D721Med (cell line): ENCODE measurements at places on chromosomes 1 and 21.

GRCh38 chr1:101683561-101683960 is 313.2 kb downstream of the OLFM3 start:
- no peak for DNase-seq

- DNase-seq = no peak
Measured at GRCh38 chr1:76006234-76006633, 68.3 kb upstream of the ST6GALNAC3 start.

GRCh38 chr1:222813866-222814535 is 838 bp upstream of the DISP1 start:
- DNase-seq = no peak

GRCh38 chr1:9649769-9650168 is 1.8 kb upstream of the PIK3CD start:
- no peak for DNase-seq

DNA sequence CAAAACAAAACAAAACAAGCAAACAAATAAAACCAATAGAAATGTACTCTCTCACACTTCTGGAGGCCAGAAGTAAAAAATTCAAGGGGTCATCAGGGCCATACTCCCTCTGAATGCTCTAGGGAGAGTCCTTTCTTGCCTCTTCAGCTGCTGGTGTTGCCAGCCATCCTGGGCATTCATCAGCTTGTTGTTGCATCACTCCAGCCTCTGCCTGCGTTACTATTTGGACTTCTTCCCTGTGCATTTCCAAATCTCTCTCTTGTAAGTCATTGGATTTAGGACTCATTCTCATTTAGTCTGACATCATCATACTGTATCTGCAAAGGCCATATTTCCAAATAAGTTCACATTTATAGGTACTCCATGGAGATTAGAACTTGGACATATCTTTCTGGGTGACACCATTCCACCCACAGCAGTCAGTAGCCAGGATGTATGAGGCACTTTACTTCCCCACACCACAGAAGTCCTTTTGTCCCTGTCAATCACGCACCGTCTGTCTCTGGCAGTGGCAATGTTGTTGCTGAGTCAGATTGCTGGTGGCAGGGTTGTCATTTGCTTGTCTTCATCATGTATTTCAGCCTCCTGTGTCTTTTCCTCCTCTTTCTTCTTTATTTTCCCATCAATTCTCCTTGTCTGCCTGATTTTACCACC is 151.0 kb upstream of the KCNJ6 start:
- no peak for DNase-seq

GRCh38 chr1:48109390-48110013 is 112.3 kb upstream of the TRABD2B start:
- no peak for DNase-seq

- no peak for DNase-seq
Measured at GRCh38 chr21:24208562-24209260, 1398.6 kb downstream of the MRPL39 start.

- no peak for DNase-seq
Measured at GRCh38 chr1:118326960-118327629, 142.1 kb upstream of the SPAG17 start.

- DNase-seq = no peak
Measured at GRCh38 chr1:57854436-57854835, 430.6 kb upstream of the DAB1 start.

DNA sequence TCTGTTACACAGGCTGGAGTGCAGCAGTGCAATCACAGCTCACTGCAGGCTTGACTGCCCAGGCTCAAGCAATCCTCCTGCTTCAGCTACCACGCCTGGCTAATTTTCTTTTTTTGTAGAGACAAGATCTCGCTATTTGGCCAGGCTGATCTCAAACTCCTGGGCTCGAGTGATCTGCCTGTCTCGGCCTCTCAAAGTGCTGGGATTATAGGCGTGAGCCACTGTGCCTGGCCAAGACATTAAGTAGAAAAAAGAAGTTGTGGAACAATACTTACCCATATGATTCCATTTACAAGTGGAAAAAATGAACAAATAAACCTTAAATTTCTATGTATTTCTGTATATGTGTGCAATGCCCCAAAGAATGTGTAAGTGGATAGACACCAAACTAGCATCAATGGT is 30.3 kb upstream of the ID3 start:
- no peak for DNase-seq

- DNase-seq = no peak
Measured at GRCh38 chr1:96445302-96445701, 276.3 kb upstream of the PTBP2 start.

GRCh38 chr1:67217417-67217816 is 51.2 kb downstream of the IL23R start:
- no peak for DNase-seq

GRCh38 chr1:39575191-39576015 is 1.2 kb downstream of the PABPC4 start:
- DNase-seq = no peak

DNA sequence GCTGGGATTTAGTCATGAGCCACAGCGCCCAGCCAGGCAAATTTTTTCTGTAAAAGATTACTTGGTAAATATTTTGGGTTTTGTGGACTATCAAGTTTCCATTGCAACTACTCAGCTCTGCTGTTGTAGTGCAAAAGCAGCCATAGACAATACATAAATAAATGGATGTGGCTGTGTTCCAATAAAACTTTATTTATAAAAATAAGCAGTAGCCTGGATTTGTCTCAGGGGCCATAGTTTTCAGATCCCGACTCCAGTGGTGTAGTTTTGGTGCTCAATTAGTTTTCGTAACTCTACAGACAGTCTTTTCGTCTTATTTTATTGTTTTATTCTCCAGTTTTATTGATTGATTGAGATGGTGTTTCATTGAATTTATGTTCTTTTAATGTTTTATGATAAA is 80.1 kb upstream of the IVNS1ABP start:
- no peak for DNase-seq

DNA sequence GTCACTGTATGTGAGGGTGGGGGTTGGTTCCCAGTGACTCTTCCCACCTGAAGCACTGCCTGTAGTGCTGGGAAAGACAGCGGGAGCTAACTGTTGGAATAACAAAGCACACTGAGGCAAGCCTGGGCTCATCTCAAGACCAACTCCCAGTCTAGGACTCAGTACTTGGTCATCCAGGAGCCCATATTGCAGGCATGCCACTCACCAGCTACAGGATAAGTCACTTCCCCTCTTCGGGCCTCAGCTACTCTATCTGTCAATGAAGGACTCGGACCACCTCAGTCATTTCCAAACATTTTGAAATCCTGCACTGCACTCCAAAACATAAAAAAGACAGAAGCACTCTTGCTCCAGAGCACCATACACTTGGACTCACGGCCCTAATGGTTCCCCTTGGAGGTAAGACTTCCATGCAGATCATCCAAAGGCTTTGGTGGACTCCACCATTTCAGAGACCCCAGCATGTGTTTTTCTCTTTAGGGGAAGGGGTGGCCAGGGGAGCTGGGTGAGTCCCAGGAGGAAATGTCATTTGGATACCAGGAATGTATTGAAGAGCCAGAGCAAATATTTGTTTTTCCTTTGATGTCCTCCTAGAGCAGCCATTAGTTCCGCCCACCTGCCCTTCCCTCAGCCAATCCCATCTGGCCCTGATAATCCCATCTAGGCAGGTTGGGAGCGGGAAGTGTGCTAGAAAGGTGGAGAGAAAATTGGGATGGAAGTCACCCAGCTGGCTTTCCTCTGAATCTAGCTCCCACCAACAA is 3.1 kb downstream of the NUAK2 start:
- DNase-seq = no peak

GRCh38 chr1:36217670-36218069 is 6.6 kb upstream of the THRAP3 start:
- no peak for DNase-seq

DNA sequence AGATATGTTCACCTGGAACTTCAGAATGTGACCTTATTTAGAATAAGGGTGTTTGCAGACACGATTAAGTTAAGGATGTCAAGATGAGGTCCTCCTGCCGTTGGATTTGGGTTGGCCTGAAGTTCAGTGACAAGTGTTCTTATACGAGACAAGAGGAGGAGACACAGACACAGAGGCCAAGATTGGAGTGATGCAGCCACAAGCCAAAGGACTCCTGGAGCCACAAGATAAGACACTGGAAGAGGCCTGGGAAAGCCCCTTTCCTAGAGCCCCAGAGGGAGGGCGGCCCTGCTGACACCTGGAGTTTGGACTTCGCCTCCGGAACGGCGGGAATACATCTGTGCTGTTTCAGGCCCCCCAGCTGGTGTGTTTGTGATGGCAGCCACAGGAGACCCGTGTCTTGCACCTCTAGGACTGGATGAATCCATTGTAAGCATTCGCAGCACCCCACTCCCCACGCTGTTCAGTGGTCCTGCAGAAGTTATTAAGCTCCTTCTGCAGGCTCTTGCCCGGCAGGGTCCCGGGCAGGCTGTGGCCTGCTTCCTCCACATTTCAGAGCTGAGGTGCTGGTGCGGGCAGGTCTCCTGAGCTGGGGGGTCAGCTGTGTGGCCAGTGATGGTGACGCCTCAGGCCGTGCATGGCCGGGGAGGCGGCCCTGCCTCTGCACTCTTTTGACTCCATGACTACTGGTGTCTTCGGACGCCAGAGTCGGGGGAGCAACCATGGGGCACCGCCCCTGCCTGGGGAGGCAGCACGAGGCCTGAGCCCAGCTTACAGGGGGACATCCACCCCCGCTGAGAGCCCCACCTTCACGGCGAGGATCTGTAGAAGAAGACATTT is 34.6 kb downstream of the UMODL1 start:
- no peak for DNase-seq

- no peak for DNase-seq
Measured at GRCh38 chr1:78289603-78290002, 201.2 kb upstream of the PTGFR start.

DNA sequence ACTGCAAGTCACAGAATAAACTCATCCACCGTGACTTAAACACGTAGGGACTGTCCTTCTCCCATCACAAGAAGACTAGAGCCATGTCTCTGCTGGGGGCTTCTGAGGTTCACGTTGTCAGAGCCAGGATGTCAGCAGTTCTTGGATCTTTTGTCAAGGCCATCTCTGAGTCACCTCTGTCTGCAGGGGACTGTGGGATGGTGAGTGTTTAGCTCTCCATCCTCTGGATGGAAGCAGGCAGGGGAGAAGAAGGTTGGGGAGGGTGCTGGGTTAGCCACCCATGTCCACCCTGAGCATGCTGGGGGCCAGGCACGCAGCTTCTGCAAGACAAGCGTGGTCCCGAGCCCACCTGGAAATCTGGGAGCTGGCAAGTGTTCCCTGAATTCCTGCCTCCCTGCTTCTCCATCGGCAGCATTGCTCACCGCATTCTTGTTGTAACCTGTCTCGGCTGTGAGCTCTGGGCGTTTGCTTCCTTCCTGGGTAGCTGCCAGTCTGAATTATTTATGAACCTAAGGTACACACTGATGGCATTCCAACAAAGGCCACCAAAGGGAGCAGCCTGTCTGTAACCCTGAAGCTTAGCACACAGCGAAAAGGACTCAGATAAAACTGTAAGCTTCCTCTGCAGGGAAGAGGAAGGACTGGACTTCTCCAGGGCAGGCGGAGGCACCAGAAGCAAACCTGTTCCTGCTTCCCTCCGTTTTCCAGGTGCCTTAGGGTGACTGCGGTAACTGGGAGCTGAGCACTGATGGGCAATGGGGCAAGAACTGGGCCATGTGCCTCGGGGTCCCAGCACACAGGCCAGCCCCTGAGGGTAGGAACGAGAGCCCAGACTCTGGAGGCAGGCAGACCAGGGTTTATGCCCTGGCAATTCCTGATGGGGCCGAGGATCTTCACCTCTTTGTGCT is 88.6 kb downstream of the RIPK4 start:
- no peak for DNase-seq

DNA sequence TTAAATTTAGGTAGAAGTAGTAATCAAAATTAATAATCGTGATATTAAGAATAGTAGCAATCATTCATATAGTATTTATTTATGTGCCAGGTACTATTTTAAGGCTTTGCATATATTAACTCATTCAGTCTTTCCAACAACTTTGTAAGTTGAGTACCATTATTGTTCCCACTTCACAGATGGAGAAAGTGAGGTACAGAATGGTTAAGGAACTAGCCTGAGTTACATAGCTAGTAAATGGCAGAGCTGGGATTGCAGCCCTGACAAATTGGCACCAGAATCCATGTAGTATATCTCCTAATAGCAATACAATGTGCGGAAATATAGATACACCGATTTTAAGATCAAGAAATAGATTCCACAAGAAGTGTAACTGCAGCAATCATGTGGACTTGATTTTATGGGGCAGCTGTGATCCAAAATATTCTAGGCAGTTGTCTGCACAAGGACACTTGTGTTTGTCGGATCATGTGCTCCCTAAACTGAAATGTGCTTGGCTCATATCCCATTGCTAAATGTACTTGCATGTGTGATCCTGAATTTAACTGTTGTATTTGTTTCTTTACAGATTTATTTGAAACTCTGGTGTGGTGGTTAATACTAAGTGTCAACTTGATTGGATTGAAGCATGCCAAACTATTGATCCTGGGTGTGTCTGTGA is 5.8 kb upstream of the GTF2B start:
- DNase-seq = no peak

DNA sequence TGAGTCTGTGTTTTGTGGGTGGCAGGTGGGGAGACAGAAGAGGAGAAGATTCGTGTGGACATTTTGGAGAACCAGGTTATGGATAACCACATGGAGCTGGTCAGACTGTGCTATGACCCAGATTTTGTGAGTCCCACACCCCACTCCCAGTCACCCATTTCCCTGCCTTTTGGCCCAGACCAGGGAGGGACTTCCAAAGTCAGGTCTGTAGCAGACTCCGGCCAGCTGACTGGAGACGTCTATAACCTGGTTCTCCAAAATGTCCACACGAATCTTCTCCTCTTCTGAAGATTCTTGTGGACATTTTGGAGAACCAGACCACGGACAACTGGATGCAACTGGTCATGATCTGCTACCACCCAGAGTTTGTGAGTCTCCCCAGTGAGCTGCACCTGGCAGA is 1.6 kb downstream of the GSTM5 start:
- no peak for DNase-seq

GRCh38 chr1:243849421-243850201 is 432 bp downstream of the AKT3 start:
- DNase-seq = no peak

- no peak for DNase-seq
Measured at GRCh38 chr21:35333831-35334618, 284.9 kb upstream of the RUNX1 start.

GRCh38 chr1:47382399-47382983 is 33.6 kb upstream of the FOXE3 start:
- no peak for DNase-seq
